Thymus (tissue), 14 donors: ENCODE measurements at places on chromosomes 2 and 18. TPM values are rescaled to one million over a fixed set of nuclear protein-coding genes. Genes with fewer than 3 reads are reported as not detected.
A peak's percentile ranks its signal among the peaks of the same experiment; 100 is the strongest.

DNA sequence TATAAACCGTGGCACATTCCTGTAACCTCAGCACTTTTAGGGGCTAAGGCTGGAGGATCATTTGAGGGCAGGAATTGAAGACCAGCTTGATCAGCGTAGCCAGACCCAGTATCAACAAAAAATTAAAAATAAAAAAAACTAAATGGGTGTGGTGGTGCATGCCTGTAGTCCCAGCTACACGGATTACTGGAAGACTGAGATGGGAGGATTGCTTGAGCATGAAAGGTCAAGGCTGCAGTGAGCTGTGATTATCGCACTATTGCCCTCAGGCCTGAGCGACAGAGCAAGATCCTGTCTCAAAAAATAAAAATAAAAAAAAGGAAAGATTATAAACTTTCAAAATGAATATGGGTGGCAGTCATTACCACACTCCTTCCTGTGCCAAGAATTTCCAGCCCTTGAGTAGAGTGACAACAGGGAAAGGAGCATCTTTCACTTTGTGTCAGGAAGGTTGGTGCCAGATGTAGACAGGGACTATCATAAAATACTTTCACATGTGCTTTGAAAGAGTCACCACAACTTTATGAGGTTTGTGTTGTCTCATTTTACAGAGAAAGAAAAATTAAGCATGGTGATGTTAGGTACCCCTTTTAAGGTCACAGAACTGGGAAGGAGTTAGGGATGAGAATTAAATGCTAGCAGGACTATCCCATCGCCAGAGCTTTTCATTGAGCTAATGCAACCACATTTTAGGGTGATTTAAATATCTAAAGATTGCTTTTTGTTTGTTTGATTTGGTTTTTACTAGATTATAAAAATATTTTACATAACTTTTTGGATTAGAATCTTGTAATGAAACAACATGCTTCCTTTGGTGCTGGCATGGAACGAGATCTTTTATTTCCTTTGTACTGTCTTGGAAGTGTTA, 1617.4 kb upstream of the ACVR2A start:
- DNase-seq, result no peak

DNA sequence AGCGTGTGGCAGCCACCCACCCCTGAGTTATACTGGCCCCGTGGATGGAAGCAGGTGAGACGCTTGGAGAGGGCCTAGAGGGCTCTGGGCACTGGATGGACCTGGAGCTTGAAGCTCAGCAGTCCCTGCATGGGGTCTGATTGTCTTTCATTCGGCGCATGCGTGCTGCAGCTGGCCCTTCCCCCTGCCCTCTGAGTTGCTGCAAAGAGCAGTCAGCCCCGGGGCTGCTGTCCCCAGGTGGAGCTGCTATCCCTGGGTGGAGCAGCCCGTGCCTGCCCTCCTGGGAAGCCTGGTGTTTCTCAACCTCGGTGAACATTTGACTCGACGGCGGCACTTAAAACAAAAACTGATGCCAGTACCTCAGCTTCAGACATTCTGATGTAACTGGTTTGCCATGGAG, 29.6 kb downstream of the IGFBP5 start:
- DNase-seq, result no peak

- no peak for DNase-seq
Observed at GRCh38 chr2:224813578-224813977, 97.4 kb upstream of the CCDC195 start.

The TIMM21 gene
- total RNA-seq, result 34.5 TPM

The ABCB11 gene
- total RNA-seq, result 0.05 TPM

DNA sequence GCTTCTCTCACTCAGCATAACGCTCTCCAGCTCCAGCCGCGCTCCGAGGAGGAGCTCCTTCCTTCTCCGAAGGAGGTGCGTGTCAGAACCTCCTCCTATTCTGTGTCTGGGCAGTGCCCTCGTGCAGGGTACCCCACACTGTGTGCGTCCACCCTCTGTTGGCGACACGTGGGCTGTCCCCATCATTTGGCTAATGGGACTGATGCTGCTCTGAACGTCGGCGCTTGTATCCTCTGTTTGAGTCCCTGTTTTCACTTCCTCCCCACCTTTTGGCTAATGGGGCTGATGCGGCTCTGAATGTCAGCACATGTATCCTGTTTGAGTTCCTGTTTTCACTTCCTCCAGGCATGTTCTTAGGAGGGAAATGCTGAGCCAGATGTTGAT, 22.2 kb downstream of the KCNG2 start:
- DNase-seq, result peak; percentile 28

DNA sequence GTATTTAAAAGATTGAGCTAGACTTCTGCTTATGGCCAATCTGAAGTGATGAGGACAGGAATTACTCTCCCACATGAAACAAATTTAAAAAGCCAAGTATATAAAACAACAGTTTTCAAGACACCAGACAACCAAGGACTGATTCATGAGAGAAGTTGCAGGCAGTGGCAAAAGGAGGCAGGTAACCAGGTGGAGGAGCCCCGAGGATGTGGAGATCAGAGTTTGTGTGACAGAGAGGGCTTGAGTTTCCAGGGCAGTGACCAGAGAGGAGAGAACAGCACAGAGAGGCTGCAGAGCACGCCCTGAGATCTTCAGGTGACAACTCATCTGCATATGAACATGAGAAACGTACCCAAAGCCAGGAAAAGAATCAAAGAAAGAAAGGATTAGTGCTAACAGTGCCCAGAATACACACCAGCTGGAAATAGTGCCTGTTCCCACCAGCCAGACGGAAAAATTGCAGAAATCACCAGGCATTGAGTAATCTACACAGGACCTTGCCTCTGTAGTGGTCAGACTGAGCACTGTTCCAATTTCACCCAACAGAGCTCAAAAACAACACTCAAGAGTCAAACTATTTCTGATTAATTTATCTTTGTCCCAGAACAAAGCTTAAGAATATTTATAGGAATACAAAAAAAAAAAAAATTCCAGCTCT, 173.1 kb downstream of the SEPTIN10 start:
- no peak for DNase-seq

DNA sequence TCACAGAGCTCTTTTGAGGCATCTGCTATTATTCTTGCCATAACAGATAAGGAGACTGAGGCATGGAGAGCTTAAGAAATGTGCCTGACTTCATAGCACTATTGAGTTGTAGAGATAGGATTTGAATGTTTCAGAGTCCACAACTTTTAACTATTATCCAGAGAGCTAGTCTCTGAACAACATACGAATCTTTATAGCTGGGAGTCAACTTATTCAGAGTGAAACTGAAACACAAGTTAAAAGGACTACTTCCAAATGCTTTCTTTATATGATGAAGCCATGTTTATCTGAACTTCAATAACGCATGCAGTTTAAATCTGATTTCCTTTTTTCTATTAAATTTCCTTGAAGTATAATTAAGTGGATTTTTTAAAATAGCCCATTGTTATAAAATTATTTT, 268.8 kb downstream of the IKZF2 start:
- no peak for DNase-seq

- no peak for DNase-seq
Observed at GRCh38 chr2:252001-252602, 11.7 kb downstream of the SH3YL1 start.

The IHH gene
- total RNA-seq, result 0.05 TPM

DNA sequence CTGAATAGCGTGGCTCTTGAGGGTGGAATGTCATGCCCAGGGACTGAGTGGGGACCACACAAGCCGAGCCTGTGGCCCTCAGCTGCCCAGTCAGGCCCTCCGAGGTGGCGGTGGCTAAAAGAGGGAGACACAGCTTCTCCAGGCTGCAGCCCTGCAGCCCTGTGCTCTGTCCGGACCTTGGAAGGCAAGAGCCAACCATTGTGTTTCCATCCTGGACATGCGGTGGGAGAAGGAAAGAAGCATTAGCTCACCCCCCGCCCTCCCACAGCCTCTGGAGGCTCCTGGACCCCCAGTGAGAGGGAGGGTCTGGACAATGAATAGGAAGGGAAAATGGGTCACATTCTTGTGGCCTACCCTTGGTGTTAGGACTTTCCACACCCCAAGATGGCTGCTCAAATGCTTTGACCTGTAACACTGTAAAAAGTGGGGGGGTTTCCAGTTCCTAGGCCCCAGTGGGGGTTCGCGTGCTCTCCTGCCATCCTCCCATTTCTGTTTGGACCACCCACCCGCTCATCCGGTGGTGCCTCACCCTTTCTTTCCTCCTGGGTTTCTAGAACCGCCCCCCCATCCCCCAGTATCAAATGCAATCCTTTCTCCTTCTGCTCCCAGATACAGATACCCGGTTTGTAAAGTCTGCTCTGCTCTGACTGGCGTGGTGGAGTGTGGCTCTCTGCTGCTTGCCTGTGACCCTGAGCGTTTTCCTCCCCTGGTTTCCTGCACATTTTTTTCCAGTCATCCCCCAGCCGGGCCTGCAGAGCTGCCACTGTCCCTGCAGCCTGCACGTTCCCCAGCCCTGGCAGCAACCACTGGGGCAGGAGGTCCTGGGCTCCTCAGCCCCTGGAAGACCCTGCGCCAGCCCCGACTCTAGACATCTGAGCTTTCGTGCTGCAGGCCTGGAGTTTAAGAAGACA, 36.3 kb upstream of the SMAD7 start:
- no peak for DNase-seq

The PID1 gene
- total RNA-seq, result 1.0 TPM

DNA sequence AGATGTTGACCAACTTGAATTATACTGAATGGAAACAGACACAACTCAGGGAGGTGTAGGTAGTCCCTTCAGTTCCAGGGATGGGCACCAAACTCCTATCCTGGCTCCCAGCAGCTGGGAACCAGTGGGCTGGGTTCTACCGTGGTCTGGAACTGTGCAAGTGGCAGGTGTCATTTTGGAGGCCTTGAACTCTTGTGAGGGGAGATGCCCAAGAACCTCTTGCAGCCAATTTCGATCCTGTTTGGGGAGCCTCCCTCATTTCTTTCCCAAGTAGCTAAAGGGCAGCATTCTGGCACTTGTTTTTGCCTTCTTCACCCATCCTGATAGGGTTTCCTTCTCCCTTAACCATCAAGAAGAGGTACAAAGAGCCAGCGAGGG, 200.2 kb downstream of the ANKRD30B start:
- no peak for DNase-seq

GRCh38 chr2:24617424-24617823, 126.4 kb downstream of the NCOA1 start:
- DNase-seq, result no peak

DNA sequence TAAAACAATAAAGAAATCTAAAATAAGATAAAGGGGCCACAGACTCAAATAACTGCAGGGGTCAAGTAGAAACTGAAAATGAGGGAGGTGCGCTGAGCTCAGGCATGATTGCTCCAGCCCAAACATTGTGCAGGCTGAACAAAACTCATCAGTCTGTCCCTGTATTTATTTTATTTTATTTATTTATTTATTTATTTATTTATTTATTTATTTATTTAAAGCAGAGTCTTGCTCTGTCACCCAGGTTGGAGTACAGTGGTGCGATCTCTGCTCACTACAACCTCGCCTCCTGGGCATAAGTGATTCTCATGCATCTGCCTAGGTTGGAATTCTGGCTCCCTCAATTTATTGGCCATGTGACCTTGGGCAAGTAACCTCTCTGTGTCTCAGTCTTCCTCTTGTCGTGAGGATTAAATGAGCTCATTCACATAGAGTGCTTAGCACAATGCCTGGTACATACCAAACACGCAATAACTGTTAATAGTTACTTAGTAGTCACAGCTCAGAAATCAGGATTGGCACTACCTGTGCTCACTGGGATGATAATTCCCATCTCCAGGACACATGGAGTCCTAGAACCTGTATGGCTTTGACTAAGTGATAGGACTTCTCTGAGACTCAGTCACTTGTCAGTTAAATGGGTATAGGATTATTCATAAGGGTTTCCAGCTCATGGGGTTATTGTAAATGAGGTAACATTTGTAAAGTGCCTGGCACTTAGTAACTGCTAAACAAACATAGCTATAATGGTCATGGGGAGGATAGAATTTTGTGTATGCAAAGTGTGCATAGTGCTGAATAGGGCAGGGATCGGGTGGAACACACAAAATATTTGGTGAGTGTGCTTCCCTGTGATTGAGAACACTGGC, 6.0 kb downstream of the SPEG start:
- DNase-seq, result no peak

DNA sequence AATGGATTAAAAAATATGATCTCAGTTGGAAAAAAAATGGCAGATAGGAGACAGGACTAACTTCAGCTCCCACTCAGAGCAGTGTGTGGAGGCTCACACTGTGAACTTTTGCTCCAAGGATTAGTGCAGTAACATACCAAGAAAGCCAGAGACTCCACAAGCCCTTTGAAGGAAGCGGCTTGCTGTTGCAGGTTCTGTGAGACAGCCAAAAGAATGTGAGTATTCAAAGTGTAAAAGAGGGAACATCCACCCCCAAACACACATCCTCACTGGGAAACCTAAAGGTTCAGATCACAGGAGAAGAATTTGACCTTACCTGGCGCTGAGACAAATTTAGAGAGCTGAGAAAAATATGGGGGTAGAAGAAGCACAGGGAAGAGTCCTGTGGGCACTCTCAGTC, 77.5 kb downstream of the FAM171B start:
- no peak for DNase-seq

The DSG1 gene
- total RNA-seq, result 0.61 TPM

DNA sequence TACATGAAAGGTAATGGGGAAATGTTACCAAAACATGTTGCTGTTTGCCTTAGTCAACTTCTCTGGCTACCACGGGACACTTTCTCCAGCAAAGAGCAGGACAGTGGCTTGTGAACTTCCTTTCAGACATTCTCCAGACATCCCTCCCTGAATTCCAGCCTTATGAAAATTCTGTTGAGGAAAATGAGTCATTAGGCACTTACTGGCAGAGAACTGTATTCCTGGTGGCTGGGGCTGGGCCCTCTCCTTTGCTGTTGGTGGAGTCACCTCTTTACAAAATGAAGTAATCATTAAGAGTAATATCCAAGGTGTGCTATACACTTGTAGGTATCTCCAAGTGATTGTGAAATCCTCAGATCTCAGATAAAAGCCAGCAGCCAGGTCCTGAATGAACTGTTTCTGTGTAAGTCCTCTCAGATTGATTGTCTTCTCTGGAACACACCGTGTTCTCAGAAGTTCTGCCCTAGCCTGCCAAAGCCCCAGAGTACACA, 1.3 kb upstream of the FAP start:
- DNase-seq, result no peak

- DNase-seq, result no peak
Observed at GRCh38 chr2:83470928-83471327, 988.2 kb downstream of the SUCLG1 start.

GRCh38 chr2:208541461-208541988, 134.9 kb downstream of the PTH2R start:
- no peak for DNase-seq

GRCh38 chr2:25233916-25234605, 65.7 kb upstream of the POMC start:
- DNase-seq, result no peak

DNA sequence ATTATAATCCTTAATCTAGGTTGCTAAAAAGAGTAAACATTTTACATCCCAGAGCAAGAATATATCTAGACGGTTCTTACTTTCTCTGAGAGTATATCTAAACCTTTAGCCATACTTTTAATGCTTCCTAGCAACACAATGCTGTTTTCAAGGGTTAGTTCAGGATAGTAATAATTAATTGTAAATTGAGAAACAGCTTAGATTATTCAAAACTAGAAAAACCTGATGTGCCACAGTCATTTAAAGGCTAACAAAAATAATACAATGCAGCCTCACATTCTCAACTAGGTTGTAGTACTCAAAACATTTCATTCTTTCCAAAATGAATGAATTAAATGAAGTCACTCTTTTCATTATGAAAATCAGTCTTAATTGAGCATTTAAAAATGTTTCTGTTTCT, 103.2 kb upstream of the OTX1 start:
- no peak for DNase-seq

The MC2R gene
- 0.05 TPM for total RNA-seq
